Pericardium fibroblast (primary cell): ENCODE measurements at places on chromosomes 5 and 9. TPM values are rescaled to one million over a fixed set of nuclear protein-coding genes. Genes with fewer than 3 reads are reported as not detected.

The ANKDD1B gene
- 0.09 and 1.1 TPM in 2 replicates for total RNA-seq

The MAP1B gene
- 411 and 688 TPM in 2 replicates for total RNA-seq

The SPINK7 gene
- not detected in 2 replicates for total RNA-seq

The PRUNE2 gene
- total RNA-seq = 8.2 and 14.9 TPM in 2 replicates

The DBH gene
- not detected in 2 replicates for total RNA-seq
